Memory B cell (primary cell): ENCODE measurements at places on chromosomes 5 and 9.

DNA sequence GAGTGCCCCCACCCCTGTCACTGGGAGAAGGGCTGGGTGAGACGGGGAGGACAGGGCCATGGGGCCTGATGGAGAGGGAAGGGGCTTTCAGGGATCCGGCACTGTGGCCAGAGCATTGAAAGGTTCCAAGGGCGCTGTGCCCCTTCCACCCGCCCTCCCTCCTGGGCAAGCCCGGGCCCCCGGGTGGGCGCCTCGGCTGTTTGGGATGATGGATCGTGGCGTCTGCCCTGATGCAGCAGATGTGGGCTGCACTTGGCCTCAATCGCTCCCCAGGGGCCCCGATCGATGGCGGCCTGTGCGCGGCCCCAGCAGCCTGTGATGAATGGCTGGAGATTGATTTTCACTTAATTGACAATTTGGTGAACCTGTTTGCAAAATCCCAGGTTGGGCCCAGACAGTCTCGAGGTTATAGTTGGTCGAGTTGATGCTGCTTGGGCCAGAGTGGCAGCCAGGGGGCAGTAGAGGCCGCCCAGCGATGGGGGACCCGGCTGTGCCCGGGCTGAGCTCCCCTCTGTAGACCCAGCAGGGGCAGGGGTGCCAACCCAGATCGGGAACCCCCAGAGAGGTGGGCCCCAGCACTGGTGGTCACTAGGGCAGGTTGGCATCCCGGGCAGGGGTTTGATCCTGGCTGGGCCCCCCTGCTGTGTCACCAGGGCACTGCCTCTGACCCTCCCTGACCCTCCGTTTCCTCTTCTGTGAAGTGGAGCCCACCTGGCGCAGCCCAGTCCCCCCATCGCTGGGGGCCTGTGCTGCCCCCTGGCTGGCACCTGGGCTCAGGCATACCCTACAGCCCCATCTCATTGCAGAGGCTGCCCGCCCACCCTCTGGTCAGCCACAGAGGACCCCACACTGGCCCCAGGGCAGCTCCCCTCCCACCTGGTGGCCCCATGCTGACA is 34.7 kb downstream of the LHX3 start:
- DNase-seq = peak; percentile 80

GRCh38 chr5:9898319-9898718 is 268.2 kb upstream of the TAS2R1 start:
- DNase-seq = no peak

GRCh38 chr5:15933259-15934207 is 246.1 kb downstream of the MARCHF11 start:
- no peak for DNase-seq

GRCh38 chr5:148343603-148344487 is 8.5 kb downstream of the SPINK9 start:
- DNase-seq = no peak

GRCh38 chr9:78490231-78490630 is 193.3 kb downstream of the PSAT1 start:
- DNase-seq = no peak

GRCh38 chr5:179919487-179920060 is 11.9 kb upstream of the TBC1D9B start:
- no peak for DNase-seq
